ENCODE measurements at places on chromosomes 6 and 20. TPM values are rescaled to one million over a fixed set of nuclear protein-coding genes. Genes with fewer than 3 reads are reported as not detected.
A peak's percentile ranks its signal among the peaks of the same experiment; 100 is the strongest.

DNA sequence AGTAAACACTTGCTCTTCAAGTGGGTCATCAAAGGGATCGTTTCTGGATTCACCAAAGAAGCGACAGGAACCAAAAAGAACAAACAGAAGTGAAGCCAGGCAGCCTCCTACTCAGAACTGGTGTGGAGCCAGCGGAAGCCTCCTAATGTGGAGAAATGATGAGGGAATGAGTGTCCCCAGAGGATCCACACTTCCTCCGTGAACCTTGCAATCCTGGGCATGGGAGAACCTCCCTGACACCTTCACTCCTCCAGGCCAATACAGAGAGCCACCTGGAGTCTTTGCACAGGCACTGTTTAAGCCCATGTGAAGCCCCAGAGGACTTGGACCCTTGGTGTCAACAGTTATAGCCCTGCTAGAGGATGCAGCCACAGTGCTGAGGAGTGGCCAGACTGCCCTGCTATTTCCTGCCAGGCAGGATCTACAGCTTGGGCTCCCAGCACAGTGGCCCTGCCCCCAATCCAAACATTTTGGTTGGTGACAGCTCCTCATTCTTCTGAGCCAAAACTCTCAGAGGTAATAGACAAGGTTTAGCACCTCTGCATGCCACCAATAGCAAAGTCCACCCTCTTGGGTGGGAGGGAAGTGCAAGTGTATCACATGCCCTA lies 23.2 kb upstream of the SERINC1 start:
- DNase-seq = peak; percentile 25

- DNase-seq = no peak
Measured at GRCh38 chr20:62296724-62297448, 5.9 kb upstream of the ADRM1 start.

GRCh38 chr20:4813076-4813862 lies 91.6 kb downstream of the PRND start:
- DNase-seq = no peak

DNA sequence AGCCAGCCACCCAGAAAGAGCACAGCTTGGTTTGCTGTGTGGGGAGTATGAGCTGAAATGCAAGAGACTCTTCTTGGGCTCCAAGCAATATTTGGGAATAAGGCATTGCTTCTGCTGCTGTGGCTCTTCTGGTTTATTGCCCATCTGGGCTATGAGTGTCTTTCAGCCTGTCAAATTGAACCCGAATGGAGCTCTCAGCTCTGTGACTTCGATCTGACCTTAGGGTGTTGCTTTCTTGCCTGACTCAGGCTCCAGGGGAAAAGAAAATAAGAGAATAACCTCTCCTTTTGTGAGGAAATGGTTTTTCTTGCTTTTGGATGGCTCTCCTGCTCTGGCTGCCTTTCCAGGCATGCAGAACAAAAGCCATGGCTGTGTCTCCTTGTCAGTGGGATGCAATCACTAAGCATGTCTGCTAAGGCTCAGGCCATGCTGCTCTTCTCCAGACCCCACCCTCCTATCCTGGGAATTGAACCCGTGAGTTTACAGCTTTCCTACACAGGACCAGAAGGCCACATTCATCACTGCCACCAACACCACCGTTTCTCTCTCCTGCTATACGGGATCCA lies 169.4 kb upstream of the JAG1 start:
- no peak for DNase-seq

- peak; percentile 70 for DNase-seq
Measured at GRCh38 chr20:48384147-48384818, 443.5 kb downstream of the PREX1 start.

- DNase-seq = no peak
Measured at GRCh38 chr6:110188791-110189190, 8.6 kb downstream of the CDC40 start.

DNA sequence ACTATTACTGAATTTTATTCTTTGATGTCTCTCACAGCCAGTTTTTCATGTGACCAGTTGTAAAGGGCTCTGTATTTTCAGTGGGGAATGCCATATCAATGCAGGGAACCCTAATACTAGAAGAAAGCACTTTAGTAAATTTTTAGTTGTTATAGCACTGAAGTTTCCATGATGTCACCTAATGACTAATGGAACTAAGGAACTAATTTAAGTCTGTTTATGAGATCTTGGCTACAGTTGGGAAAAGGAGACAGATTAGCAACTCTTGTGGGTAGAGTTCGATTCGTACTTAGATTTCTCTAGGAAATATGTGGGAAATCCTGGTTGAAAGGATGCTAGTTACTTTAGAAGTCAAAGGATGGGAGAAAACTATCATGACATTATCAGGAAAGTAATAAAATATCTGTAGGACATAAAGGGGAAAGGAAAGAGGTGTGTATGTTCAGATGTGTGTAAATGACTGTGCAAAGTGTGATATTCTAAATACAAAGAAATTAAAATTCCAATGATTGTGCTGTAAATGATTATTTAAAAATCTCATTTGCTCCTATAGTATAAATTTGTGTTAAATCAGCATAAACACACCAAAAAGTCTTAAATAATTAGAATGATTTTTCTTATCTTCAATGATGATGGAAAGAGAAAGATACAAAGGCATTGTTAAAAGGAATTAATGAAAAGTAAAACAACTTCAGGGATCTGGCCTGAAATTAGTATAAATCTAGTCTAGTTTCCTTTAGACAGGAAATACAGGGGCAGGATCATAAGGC lies 103.4 kb downstream of the LRRC1 start:
- no peak for DNase-seq

GRCh38 chr6:36330366-36330765 lies 6.3 kb downstream of the BNIP5 start:
- no peak for DNase-seq

GRCh38 chr6:1024161-1024560 lies 287.7 kb upstream of the FOXQ1 start:
- no peak for DNase-seq

GRCh38 chr6:33979750-33980149 lies 166.1 kb downstream of the GRM4 start:
- DNase-seq = no peak

DNA sequence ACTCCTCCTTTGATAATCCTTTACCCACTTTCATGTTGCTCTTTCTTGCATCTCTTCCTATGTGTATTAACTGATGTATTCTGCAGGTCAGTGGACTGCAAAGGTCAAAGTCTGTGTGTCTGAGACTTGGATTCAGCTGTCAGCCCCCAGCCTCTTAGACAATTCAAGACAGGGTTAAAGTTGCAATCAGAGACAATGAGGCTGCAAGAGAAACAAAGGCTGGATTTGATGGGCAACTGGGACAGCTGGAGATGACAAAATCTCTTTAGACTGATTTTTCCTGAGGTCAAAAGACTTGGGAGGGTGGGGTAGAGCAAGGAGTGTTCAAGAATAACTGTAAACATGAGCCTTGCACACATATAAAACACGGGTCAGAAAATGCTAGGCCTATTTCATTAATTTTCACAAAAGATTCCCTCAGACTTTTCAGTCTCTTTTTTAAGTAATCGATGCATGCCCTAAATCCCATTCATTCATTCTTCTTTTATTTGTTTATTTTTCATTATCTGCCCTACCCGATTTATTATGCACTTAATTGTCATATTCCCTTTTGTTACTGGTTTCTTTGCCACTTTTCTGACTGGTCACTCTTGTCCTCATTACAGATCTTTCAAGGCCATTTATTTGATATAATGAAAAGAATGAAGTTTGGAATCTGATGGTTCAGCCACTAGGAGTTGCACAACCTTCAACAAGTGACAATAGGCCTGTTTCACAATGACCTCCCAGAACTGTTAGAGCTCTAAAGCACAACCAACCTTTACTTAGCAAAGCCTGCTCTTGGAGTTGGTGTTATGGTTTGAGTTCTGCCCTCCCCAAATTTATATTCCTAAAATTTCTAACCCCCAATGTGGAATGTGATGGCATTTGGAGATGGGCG lies 33.8 kb upstream of the AKAP12 start:
- no peak for DNase-seq

GRCh38 chr6:142841915-142842314 lies 103.1 kb downstream of the HIVEP2 start:
- DNase-seq = no peak

DNA sequence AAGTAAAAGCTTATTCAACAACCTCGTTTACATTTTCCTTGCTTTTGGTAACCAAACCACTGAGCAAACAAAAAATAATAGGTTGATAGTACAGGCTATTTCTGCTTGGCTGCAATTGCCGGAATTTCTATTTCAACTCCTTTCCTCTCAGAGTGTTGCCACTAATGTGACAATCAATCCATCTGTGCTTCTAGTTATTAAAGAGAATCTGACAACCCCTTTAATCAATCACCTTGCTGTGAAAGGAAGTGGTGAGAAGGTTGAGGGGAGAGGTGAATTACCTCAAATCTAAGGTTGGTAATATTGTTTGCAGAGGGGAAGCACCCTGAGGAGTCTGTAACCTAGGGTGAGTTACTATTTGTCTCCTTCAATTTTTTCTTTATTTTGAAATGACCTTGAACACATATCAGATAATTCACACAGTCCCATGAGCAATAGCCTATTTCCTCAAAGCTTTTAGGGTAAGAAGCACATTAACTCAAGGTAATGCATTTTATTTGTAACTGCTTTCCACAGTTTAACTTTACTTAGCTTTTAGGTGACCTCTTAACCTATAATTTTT lies 603.4 kb downstream of the MMUT start:
- DNase-seq = no peak

- DNase-seq = no peak
Measured at GRCh38 chr6:157376706-157377230, 4.2 kb upstream of the ZDHHC14 start.

GRCh38 chr6:53640361-53640760 lies 25.2 kb downstream of the KLHL31 start:
- DNase-seq = no peak

- no peak for DNase-seq
Measured at GRCh38 chr20:22418738-22419137, 165.6 kb downstream of the FOXA2 start.

- no peak for DNase-seq
Measured at GRCh38 chr20:12838261-12838866, 170.4 kb upstream of the SPTLC3 start.

- peak; percentile 34 for DNase-seq
Measured at GRCh38 chr6:166351715-166352285, 9.5 kb upstream of the SFT2D1 start.

DNA sequence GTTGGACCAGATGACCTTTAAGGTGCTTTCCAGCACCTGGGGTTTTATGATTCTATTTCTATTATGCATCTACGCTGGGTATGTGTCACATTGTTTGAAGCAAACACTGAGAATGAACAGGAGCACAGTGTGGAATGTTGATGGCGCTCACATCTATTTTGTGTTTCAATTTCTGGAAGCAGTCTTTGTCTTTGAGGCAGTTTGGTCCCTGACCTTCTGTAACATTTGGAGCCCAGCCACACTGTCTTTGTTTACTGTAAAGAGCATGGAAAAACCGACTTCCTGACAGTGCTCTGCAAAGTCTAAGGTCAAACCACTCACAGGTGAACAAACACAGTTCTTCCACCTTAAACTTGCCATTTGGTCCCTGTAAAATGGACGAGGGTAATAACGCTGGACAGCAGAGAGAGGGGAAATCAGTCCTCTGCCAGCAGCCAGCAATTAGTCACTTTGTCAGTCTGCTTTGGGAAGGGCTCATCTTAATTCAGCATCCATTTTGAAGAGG lies 155.5 kb downstream of the PRL start:
- peak; percentile 12 for DNase-seq

GRCh38 chr6:153790876-153791473 lies 248.1 kb upstream of the OPRM1 start:
- DNase-seq = peak; percentile 19

GRCh38 chr6:30870546-30870945 lies 13.8 kb upstream of the DDR1 start:
- no peak for DNase-seq

DNA sequence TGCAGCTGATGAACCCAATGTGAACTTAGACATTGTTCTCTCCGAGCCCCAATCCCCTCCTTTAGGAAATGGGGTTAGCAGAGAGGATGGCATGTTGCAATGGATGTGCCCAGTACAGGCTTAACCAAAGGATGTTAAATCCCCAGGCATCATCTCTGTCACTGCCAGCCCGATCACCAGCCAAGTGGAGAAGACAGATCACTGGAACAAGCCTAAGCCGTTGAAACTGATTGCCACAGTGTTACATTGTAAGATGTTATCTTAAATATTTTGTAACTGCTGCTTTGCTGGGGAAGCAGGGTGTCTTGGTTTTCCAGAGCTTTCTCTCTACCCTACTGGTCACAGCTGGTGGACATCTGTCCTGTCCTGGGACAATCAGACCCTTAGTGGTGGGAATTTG lies 783.4 kb upstream of the CHD6 start:
- no peak for DNase-seq

- DNase-seq = no peak
Measured at GRCh38 chr20:55160996-55161395, 685.6 kb downstream of the DOK5 start.

DNA sequence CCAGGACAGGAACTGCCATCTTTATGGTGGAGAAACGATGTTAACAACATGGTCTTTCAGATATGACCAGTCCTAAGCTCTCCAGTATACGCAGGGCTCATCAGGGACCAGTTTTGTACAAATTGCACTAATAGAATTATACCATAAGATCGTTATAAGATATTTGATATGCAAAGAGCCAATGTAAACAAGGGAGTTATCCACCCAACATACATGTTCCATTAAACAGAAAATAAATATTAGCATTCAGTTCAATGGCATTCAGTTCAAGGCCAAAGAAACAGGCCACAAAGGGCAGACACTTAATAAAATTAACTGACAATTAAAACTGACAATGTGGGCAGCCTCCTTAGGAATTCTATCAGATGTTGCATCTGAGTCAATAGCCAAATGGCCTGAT lies 2.6 kb downstream of the GFOD1 start:
- DNase-seq = no peak

DNA sequence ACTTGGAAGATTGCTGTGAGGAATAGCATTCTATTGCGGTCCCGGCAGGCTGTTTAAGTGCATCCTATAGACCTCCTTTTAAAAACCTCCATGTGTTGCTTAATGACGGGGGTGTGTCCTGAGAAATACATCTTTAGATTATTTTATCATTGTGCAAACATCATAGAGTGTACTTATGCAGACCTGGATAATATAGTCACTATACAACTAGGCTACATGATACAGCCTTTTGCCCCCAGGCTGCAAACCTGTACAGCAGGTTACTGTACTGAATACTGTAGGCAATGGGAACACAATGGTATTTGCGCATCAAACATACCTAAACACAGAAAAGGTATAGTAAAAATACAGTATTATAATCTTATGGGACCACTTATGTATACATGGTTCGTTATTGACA lies 175.6 kb downstream of the RNF144B start:
- peak; percentile 45 for DNase-seq

CAGE1 gene
- 0.26 TPM for total RNA-seq

SPTLC3 gene
- total RNA-seq = 34.7 TPM

SLC35F1 gene
- not detected for total RNA-seq

SLC44A4 gene
- total RNA-seq = not detected

LY6G6F gene
- total RNA-seq = not detected

TASP1 gene
- 27.4 TPM for total RNA-seq

SLC32A1 gene
- not detected for total RNA-seq

CST7 gene
- total RNA-seq = not detected

DCBLD1 gene
- 73.4 TPM for total RNA-seq
